ENCODE measurements at places on chromosomes 2 and 18.

DNA sequence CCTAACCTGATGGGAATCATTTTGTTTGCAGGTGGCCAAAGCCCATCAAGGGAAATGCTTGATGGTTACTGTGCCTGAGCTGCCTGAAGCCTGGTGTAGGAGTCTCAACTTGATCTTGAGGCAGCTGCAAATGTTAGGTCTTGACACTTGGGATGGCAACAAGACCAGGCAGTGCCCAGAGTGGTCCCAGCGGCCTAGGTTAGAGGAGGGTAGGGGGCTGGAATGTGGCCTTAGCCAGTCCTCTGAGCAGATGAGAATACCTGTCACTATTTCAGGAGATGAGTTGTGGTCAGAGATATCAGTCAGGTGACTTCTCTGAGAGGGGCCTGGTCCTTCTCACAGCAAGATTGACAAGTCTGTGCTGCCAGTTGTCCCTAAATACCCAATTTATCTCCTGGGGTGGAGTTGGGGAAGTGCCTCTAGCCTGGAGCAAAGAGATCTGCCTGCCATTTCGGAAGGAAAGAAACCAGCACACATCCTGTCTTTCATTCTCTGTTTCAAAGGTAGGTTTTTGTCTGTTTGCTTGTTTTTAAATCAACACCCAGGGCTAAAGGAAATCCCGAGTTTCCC, 13.4 kb downstream of the SPTBN1 start:
- DNase-seq, result no peak

DNA sequence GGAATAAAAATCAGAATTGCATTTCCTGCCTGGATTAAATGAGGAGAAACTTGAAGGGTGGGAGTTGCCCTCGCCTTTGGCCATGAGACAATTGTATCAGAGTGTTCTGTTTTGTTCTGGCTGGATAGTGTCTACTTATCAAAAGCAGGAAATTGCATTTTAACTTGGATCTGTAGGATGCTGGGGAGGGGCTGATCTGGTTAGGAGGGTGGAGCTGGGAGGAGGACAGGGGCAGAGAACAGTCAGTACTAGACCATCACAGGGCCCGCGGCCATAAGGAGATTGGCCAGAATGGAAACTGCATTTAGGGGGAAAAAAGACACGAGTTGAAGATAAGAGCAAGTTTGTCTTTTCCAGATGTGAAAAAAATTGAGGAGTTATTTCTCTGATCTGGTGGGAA, 199.1 kb upstream of the POU3F3 start:
- DNase-seq, result no peak

DNA sequence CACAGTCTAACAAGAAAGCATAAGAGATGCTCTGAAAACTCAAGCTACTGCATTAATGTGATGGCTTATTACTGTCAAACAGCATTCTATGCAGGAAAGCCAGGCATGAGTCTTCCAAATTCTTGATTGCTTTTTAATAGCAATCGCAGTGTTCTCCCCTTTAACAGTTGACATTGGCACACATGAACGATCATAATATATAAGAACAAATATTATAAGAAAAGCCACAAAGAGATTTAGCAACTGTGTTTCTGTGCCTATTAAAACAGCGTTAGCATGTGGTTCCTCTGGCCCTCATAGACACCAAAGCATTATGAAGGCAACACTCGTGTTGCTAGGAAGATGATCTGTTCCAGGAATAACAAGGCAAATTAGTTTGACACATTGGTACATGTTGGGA, 245.0 kb downstream of the ACKR3 start:
- DNase-seq, result no peak

DNA sequence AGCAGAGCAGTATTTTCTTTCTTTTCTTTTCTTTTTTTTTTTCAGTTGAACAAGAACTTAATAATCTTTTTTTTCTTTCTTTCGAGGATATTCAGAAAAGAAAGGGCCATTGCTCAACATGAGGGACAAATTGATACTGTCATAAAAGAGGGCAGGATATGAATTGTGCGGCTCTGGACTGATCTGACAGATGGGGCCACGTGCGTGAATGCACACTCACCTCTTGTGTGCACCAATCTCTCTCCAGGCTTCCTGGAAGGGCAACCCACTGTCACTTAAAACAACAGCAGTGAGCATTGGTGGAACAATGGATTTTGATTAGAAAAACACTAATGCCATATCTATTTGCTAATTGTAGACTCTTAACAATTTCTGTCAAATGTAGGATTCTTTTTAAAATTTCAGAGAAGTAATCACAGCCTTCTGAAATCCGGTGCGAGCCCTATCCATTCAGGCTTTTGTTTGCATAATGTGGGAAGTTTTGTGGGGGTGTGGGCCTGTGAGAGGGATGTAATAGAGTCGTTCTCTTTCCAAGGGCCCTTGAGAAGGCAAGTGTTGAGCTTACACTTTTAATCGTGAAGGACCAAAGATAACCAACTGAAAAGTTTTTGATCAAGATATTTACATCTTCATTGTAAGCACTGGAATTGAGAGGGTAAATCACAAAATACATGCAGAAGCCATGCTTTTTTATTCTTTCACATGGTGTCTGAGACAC, 298.8 kb downstream of the SP3 start:
- DNase-seq, result no peak

DNA sequence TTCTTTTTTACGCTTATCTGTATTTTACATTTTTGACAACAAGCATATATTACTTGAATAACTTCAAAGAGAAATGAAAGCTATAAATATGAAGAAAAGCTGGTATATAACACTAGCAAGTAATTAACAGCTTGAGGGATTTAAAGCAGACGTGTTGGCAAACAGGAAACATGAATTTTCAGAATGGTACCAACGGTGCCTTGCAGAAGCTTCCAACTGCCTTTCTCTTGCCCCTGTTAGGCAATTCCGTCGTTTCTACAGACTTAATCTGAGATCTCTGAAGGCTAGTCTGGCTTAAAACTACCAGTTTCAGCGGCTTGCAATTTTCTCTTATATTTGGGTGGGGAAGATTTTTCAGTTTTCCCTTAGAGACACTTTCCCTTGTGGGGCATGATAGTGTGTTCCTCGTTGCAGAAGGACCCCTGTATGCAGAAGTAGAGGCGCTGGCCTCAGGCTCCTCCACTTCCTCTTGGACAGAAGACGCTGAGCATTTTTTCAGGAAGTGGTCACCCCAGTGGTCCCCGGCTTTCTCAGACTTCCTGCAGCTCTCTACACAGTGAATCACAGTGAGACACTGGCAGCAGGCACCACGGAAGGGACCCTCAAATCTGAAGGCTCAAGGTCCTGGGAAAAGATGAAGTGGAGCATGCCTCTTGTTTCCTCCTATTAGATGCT, 56.2 kb upstream of the SLC16A14 start:
- no peak for DNase-seq

DNA sequence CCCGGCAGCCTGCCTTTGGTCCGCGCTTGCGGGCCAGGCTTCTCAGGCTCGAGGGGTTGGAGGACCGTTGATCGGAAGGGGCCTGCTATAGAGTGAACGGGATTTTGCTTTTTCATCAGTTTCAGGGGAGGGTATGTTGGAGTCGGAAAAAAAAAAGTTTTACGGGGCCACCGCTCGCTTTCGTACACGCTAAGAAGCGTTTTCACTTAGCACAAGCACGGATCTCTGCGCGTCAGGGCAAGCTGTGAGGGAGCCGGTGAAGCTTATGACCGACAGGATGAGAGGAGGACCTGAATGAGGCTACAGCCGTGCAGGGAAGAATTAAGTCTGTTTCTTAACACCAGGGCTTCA, 443 bp downstream of the CPSF3 start:
- DNase-seq, result no peak

GRCh38 chr2:101766871-101767739, 69.6 kb downstream of the MAP4K4 start:
- DNase-seq, result no peak

DNA sequence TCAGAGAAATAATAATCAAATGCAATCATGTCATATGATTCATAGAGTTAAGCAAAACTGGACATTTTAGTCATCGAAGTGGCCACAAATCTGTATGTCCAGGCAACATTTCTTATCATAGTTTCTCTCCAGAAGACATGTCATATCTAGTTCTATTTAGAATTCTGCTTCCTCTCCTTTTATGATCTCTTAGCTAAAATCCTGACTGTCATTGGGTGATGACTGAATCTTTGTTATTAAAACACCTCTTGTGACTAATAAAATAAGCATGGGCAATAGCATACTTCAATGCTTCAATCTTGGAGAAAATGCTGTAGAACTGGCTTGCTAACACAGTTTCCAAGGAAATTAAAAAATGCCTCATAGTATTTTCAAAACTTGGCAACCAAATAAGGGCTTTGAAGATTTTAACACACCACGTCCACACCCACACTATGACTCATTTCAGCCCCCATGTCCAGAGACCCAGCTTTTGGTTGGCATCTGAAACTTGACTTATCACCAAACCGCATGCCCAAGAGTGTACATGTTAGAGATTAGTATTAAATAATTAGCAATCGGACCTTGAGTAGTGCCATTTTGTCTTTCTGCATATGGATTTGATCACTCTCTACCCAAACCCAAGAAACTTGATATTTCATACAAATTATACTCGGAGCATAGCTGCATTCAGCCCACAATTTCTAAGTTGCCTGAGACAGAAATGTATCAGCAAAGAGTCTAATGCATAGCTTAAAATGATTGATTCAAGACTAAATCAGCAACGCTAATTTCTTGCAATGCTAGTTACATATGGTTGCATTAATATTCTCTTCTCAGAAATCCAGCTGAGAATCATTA, 106.5 kb upstream of the ETAA1 start:
- DNase-seq, result no peak

DNA sequence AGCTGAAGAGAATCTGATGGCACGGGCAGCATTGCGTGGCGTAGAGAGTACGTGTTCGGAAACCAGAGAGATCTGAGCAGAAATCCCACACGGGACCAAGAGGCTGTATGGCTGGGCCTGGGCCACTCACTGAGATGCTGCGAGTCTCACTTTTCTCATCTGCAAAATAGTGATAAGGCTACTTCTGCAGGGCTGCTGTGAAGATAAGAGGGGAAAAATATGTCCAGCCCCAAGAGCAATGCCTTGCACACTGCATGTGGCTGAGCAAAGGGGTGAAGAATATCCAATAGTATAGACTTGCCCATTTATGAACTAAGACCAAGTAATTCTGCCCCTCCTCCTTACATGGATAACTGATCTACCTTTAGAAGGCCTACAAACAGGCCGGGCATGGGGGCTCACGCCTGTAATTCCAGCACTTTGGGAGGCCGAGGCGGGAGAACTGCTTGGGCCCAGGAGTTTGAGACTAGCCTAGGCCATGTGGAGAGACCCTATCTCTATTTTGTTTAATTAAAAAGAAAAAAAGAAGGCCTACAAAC, 3.1 kb downstream of the FECH start:
- no peak for DNase-seq
